ENCODE measurements at places on chromosomes 3 and 15.

GRCh38 chr3:50519471-50520089 is 16.1 kb upstream of the CACNA2D2 start:
- DNase-seq: no peak

GRCh38 chr3:76365275-76365674 is 579.9 kb upstream of the ZNF717 start:
- DNase-seq: no peak

GRCh38 chr3:8460050-8460708 is 41.4 kb upstream of the LMCD1 start:
- peak; percentile 14 for DNase-seq

- no peak for DNase-seq
Observed at GRCh38 chr3:39153977-39154279, 537 bp upstream of the CSRNP1 start.

DNA sequence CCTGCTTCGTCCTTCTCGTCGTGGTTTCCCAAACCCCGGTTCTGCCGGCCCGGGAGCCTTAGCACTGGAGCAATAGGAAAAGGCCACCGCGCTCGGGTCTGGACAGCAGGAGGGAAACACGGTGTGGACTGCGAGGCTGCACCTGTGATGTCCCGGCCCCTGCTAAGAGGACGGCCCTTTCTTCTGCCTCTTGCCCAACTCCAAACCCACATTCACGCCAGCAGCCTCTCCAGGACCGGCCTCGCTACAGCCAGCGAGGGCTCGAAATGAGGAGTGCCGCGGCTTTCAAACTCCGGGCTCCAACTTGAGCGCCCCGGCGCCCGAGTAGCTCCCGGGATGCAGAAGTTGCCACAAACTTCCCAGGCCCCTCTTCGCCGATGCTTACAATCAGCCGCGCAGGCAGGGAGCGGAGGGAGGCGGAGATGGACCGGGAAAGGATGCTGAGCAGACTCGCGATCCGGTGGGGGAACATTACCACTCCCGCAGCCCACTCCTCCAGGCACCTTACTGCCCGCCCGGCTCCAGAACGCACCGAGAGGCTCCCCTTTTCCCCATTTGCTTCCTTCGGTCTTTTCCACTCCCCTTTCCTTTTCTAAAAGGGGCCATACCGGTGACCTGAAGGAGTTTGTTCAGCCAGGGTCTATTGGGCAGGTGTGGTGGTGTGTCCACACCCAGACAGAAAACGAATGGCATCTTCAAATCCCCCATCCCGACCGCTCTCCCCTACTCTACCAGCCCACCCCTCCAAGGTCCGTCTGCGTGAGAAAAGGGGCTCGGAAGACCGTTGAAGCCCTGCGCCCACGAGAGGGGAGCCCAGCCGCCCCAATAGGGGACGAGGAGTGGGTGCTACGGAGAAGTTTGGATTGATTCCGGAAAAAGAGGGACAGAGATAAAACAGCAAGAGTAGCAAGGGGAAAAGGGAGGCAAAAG is 18.8 kb upstream of the SATB1 start:
- no peak for DNase-seq

GRCh38 chr3:149450281-149450680 is 24.2 kb upstream of the TM4SF4 start:
- DNase-seq: no peak

- no peak for DNase-seq
Observed at GRCh38 chr15:90211440-90212143, 10.5 kb downstream of the SEMA4B start.

DNA sequence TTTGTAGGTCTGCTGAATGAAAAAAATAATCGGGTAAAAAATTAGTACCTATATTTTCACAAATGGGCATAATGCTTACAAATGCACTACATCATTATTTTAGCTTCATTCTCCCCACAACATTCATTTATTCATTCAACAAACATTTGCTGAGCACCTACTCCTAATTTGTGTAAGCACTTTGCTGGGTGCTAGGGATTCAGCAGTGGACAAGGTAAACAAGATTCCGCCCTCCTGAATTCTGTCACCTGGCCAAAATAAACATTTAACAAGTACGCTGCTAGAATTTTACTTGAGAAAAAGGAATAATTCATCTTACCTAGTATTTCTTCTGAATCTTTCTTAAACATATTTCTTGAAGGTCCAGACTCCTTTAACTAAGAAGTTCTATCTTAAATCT is 72.1 kb downstream of the TIGIT start:
- DNase-seq: no peak

DNA sequence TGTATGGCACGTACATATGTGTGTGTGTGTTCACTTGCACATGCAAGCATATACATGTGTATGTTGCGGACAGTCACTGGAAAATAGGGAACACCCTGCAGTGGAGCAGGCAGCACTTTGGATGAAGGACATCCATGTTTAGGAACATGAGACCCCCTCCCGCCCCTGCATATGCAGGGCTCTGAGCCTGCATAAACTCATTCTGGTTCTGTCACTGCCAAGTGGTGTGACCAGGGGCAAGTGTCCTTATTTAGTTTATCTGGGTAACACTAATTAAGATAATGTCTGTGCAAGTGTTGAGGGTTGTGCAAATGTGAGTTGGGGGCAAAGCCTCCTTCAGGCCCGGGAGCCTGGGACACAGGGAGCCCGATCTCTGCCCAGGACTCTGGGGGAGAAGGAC is 105.7 kb downstream of the CORO2B start:
- no peak for DNase-seq

- DNase-seq: no peak
Observed at GRCh38 chr3:30007668-30008067, 598.7 kb upstream of the TGFBR2 start.

DNA sequence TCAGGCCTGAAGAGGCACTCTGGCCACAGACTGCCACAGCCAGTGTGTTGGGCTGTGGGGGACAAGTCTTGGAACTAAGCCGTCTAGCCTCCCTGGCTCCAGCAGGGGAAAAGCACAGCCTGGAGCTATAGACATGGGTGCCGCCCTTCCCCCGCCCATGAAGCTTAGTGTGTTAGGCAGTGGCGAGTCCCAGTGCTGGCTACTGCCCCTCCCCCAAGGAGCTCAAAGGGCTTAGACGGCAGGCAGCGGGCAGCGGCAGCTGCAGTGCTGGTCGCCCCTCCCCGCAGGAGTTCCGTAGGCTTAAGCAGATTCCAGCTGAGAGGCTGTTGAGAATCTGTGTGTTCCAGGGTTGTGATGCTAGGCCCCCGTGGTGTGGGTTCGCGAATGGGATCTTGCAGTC is 135.8 kb upstream of the RORA start:
- DNase-seq: no peak

- DNase-seq: no peak
Observed at GRCh38 chr3:148136816-148137215, 560.9 kb upstream of the AGTR1 start.

DNA sequence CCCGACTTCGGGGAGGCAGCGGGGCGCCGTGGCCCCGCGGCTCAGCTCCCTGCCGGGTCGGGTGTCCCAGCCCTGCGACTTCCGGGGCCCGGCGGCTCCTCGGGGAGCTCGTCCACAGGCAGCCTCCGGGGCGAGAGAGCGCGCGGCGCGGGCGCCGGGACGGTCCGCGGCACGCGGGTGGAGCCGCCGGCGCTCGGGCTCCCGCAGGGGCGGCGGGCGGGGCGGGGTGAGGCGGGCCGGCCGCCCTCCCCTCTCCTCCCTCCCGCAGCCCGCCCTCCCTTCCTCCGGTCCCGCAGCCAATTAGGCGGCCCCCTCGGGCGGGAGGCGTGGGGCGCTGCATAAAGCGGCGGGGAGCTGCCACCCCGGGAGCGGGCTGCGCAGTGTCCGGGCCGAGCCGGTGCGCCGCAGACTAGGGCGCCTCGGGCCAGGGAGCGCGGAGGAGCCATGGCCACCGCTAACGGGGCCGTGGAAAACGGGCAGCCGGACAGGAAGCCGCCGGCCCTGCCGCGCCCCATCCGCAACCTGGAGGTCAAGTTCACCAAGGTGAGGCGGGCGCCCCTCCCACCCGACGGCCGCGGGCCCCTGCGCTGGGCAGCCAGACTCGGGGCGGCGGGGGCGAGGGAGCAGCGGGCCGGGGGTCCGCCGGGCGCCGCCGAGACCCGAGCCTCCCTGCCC is at the start of gene ALDH1A3:
TSS of gene ALDH1A3 (plus strand) at position 368 of the 675 bp plus-strand sequence. CDS start at position 445, 77 bp downstream.
- DNase-seq: peak; percentile 42
